ENCODE measurements at places on chromosomes 4 and X. TPM values are rescaled to one million over a fixed set of nuclear protein-coding genes. Genes with fewer than 3 reads are reported as not detected.

Gene ARHGAP36
- total RNA-seq, result 0.31 TPM

Gene PDGFC
- 29.0 TPM for total RNA-seq

Gene NPY2R
- total RNA-seq, result 1.2 TPM

Gene KLHL13
- 51.2 TPM for total RNA-seq

Gene MAOB
- 1.6 TPM for total RNA-seq

Gene BEX1
- total RNA-seq, result 103 TPM

Gene EDA
- total RNA-seq, result 5.5 TPM

Gene NHSL2
- total RNA-seq, result 0.78 TPM

Gene RS1
- total RNA-seq, result 0.16 TPM

Gene CLCN5
- 3.1 TPM for total RNA-seq
